ENCODE measurements at places on chromosomes 7 and 10.
A peak's percentile ranks its signal among the peaks of the same experiment; 100 is the strongest.

GRCh38 chr7:128961030-128961659 is 23.4 kb downstream of the IRF5 start:
- no peak for DNase-seq

DNA sequence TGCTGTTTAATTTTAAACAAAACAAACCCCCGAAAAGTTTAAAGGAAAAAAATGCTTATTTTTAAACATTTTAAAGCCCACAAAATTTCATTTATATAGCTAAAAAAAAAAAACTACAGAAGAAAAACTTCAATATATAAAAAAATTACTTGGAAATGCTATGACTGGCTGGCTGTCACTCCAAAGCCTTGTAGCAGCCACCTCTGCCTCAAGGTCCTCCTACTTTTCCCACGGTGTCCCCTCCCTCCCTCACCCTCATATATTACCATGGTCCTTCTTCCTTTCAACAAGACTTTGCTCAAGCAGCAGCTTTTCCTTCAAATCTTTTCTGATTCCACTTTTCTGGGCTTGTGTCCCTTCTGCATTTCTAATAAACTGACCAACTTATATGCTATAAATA is 122.0 kb downstream of the TPK1 start:
- no peak for DNase-seq

DNA sequence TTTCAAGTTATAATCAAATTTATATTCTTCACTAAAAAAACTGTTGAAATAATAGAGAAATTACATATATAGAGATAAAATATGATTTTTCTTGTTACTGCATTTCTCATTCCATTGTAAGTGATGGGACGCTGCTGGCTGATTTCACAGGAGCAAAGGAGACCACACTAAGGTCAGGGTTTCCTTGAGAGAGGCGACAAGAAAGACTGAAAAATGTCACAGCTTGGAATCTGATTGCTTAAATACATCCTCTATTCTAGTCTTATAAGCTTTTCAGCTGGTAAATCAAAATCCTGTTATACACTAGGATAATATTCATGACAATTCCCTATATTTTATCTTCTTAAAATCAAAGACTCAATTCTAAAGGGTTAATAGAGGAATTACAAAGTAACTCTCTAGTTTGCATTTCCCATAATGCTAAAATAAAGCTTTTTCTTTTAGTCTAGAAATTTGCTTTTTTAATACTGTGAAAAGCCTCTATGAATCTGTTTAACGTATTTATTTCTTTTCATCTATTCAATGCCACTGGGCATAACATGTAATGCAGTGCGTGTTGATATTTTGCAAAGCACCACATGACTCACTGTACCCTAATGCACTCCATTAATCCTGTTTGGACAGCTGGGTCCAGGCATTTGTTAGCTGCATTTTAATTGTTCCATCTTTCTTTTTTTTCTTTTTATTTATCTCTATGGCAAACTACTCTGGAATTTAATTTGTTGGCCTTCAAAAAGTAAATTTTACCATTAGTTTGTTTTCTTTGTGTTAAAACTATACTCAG is 81.7 kb downstream of the RNF32 start:
- no peak for DNase-seq

DNA sequence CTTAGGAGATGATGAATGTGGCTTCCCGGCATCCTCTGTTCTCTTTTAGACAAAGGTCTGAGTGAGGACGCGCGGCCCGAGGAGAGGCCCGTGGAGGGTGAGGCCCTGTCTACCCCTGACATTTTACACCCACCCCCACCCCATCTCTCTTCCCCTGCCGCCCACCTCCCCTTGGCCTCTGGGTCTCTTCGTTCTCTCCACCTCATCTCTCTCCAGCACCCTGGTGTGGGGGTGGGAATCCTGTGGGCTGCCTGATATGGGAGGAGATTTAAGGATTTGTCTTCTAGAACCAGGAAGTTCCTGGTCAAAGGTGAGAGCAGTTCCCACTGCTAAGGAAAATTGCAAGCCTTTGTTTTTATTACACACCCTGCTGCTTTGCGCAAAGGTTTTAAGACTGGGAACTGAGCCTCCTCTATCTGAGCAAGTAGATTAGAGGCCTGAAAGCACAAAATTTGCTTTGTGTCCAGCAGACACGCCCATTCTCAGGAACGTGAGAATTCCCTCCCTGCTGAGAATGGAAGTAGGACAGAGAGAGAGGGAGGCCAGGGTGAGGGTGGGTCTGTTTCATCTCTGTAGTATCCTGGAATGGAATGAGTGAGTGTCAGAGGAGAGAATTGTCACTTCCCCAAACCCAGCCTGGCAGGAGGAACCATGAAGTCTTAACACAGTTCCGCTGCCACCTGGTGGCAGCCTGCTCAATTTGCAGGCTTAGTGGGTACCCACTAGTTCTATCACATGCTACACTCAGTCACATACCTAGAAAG is 91.2 kb downstream of the GTF2IRD1 start:
- DNase-seq = peak; percentile 2

DNA sequence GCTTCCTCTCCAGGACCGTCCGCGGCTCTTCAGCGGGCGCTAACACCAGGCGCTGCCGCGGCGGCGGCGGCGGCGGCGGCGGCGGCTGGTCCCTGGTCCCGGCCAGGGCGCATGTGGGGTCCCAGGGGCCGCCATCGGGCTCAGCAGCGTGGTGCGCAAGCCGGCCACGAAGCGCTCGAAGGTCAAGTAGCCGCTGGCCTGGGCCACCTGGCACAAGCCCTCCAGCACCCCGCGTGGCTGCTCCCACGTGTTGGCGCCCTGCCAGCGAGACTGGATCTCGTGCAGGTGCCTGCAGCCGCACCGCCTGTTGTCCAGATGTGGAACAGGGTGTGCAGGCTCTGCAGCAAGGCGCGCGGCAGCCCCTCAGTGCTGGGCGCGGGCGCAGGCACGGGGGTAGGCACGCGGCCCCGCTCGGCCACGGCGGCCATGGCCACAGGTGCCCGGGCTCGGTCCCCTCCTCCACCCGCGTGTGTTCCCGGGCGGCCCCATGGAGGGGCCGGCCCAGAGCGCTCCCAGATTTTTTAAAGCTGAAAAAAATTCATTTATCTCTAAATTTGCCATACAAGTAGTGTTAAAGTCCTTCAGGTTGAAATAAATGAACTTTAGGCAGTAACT is 884.2 kb upstream of the ZNF722 start:
- DNase-seq = no peak
